Tibial nerve (tissue), 4 donors: ENCODE measurements at places on chromosomes 3 and 15. TPM values are rescaled to one million over a fixed set of nuclear protein-coding genes. Genes with fewer than 3 reads are reported as not detected.

- DNase-seq = no peak
Measured at GRCh38 chr15:41341519-41341918, 8.8 kb downstream of the NUSAP1 start.

- no peak for DNase-seq
Measured at GRCh38 chr3:66778777-66779176, 219.3 kb upstream of the KBTBD8 start.

DNA sequence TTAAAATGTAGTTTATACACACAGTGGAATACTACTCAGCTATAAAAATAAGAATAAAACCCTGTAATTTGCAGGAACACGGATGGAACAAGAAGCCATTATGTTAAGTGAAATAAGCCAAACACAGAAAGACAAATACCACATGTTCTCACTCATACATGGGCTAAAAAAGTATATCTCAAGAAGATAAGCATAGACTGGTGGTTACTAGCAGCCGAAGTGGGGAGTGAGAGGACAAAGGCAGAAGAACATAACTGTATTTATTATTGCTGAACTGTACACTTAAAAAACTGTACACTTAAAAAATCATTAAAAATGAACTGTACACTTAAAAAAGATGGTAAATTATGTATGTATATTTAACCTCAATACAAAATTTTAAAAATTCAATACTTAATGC is 11.0 kb downstream of the UBE3A start:
- DNase-seq = no peak

GRCh38 chr3:67384760-67385397 is 269.5 kb downstream of the SUCLG2 start:
- DNase-seq = no peak

DNA sequence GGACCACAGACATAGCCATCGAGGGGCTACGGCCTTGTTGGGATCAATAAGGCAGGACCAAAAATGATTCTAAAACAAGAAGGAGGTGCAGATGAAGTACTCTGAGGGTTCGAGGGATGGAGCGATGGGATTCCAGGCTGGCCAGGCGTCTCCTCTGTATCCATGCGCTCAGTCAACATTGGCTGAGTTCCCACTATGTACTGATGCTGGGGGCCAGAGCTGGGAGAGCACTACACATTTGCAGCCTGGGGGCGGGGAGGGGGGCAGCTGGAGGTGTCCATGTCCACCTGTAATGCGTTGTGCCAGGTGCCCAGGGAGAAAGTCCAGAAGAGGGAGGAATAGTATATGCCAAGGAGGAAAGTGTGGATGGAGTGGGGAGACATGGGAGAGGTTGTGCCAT is 81.5 kb downstream of the AAGAB start:
- DNase-seq = no peak

DNA sequence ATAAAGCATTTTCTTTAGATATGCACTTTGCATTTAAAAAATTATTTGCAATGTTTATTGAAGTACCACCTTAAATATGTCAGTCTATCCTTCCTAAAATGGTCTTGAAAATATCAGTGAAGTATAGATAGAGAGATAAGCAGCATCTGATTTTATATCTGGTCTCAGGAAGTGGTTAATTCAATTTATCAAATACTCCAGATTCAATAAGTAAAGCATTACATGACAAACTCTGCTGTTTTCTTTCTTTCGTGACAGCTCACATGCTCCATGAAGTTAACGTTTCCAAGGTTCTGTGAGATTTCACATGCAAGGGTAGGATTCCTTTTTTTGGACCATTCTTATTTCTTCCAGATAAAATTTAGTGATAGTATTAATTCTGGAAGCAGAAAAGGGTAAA is 775.4 kb upstream of the ROBO1 start:
- DNase-seq = no peak

GRCh38 chr3:85939074-85939482 is 980.3 kb downstream of the CADM2 start:
- DNase-seq = no peak

- no peak for DNase-seq
Measured at GRCh38 chr3:62875558-62876002, 364 bp upstream of the CADPS start.

DNA sequence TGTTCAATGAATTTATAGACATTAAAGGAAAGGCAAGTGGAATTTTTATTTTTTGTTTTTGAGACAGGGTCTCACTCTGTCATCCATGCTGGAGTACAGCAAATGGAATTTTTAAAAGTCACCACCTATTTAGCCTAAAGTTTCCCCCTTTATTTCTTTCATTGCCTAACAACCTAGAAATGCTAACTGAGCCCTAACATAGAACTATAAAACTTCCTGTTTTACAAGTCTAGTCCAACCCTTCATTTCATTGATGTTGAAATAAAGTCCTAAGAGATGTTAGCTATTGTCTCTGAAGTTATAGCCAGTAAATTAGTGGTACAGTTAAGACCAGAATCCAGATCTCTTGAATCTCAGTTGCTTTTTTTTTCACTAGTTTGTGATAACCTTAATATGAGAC is 39.0 kb downstream of the MAPK6 start:
- no peak for DNase-seq

- DNase-seq = no peak
Measured at GRCh38 chr3:171935261-171936123, 92.3 kb downstream of the TMEM212 start.

DNA sequence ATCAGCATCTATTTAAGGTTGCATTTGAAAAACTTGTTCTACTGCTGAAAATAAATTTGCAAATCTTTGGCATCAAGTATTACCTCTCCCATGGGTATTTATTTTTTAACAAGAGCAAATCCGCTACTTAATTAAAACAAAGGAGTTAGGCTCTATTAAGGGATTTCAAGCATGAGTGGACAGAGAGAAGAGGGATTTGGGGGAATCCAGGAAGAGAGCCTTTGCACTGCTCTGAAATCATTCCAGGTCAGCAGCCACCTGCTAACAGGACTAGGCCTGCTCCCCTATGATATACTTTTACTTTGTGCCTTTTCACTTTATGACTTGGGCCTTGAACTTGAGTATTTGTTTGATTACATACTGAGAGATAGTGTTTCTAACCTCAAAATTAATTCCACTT is 57.1 kb downstream of the IQCH start:
- DNase-seq = no peak

GRCh38 chr15:51163843-51164242 is 69.1 kb upstream of the TNFAIP8L3 start:
- DNase-seq = no peak

DNA sequence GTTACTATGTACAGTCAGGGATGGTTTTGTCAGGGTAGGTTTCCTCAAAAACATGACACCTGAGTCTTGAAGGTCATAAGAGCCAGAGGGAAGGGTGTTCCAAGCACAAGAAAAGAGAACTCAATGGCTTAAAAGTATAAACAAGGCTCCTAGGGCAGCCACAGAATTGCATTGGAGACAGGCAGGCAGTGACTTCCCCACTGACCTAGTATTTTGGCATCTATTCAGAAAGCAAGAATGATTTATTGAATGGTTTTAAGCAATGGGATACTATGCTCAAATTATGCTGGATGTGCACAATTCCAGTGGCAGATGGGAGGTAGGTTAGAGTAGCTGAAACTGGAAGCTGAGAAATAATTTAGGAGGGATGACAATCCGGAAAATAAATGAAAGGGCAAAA is 54.0 kb downstream of the TSC22D2 start:
- DNase-seq = no peak

DNA sequence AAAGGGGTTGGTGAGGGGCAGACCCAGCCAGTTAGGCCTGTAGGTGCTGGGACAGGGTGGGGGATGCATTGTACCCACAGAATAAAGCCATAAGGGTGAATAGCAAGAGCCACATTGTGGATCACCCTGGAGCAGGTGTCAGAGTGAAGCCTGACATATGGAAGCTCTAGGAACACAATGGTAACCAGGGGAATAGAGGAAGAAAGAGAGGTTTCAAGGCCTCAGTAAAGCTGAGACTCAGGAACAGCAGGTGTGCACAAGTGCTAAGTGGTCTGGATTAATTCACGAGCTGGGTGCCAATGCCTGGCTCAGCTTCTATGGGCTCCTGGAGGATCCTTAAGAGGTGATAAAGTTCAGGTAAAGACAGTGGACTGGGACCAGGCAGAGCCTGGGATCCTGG is 323.7 kb upstream of the CTNNB1 start:
- no peak for DNase-seq

DNA sequence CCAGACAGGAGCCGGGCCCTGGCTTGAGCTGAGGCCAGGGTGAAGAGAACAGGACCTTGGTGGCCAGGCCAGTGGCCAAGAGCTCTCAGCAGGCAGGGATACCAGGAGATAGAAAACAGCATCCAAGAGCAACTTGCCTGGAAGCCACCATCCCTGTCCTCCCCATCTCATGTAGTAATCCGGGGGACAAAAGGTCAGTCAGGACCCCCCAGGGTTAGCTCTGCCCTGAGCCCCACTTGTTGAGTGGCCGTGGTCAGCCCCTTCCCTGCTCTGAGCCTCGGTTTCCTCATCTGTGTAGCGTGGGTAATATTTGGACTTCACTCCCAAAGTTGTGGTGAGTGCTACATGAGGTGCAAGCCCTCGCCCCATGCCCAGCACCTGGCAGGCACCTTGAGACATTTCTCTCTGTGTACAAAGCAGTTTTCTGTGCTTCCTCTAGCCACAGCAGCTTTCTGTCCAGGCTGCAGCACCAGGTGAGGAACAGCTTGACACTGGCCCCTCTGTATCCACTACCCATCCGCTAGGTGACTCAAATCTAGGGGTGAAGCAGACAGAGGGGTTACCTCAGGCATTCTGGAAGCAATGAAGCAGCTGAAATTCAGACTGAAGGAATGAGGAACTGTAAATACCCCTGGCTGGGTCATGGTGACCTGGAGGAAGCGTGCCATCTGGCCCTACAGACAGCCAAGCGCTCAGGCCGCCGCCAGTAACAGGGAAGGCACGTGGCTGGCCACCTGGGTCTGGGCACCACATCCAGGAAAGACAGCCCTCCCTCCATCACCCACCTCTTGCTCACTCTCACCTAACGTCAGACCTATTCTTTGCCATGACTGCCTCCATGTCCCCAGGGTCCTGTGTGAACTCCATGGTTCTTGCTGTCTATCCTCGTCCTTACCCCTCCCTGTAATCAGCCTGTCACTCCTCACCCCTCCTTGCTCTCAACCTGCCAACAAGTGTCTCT is 6.7 kb downstream of the CISH start:
- no peak for DNase-seq

DNA sequence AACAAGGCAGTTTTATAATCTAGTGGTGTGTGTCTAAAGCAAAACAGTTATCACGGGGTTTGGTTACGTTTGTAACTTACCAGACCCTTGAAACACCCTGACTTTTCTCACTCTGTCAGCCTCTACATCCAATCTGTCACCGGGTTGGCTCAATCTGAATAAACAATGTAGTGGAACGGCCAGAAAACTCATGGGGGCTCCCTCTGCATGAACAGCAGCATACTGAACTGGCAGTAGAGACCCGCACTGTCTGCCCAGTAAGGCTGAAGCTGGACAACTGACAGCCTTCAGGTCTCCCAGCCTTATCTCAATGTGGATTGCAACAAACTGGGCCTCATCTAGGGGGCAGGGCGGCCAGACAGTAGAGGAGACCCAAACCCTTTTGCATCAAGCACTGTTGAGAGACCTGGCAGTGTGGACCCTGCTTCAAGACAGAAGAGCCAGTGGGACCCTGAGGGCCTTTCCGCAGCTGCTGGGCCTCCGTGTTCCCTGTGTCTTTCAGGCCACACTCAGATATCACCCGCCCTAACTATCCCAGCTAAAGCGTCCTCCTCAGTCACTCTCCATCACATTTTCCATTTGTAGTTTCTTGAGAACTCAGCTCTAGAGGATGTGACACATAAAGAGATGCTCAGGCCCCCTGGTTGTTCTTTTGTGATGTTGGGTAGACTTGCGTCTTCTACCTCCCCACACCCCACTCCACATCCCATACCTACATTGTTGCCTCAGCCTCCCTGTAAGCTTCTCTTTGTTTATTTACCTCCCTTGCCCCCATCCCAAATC is 181.2 kb upstream of the NR2E3 start:
- DNase-seq = no peak

- DNase-seq = no peak
Measured at GRCh38 chr3:122977746-122978466, 49.7 kb downstream of the SEMA5B start.

GRCh38 chr3:138195481-138195880 is 8.4 kb downstream of the ARMC8 start:
- DNase-seq = no peak

Gene CACNA2D2
- 0.90 TPM for total RNA-seq

Gene CCDC13
- 1.9 TPM for total RNA-seq

Gene TFRC
- 43.3 TPM for total RNA-seq

Gene SNTN
- total RNA-seq = not detected

Gene ZMAT3
- total RNA-seq = 17.8 TPM

Gene IQCH
- 0.66 TPM for total RNA-seq

Gene CCDC33
- not detected for total RNA-seq

Gene AADACL2
- not detected for total RNA-seq

Gene LDHAL6B
- not detected for total RNA-seq

Gene CCDC14
- 31.5 TPM for total RNA-seq

Gene CSPG5
- 0.22 TPM for total RNA-seq
